ENCODE measurements at places on chromosomes 5 and 9.

- H3K4me1 ChIP-seq: no peaks in the 10 kb centered on the region
- no peak for DNase-seq
- no peaks in the 10 kb centered on the region for H3K36me3 ChIP-seq
- no peak overlapping the region for H3K4me3 ChIP-seq
- no peak overlapping the region for H3K27ac ChIP-seq
- H3K27me3 ChIP-seq: no peaks in the 10 kb centered on the region
Measured at GRCh38 chr9:110752766-110753165, 84.2 kb downstream of the MUSK start.

DNA sequence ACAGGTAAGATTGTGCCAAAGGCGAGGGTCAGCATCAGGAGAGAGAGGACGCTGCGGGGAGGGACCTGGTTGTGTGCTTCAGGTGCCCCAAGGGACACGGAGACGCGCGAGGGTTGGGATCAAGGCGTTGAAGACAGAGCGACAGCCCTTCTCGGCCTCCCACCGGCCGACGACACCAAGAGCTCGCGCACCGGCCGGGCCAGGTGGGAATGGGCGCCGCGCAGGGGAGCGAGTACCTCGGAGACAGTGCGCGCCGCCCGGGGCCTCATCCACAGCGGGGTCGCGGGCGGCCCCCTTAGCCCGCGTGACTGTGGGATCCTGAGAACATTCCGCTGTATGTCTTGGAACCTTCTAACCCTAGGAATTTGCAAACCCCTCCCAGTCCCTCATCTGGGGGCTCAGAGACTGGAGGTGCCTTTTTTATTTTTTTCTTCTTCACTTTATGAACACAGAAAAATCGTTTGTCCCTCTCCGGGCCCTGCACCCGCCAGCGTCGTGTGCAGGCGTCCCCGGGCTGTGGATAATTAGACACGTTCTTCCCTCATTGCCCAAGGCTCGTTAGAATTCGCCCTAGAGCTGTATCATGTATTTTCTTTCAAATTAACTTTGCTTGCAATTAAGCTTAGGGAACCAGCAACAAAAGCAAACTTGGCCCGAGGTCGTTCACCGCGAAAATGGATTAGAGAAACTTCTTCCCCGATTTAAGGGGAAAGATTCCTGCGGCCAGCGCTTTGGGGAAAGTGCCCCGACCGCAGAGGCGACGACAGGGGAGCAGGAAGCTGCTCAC lies 4.8 kb downstream of the FOXE1 start:
- peaks cover 32% of the 10 kb centered on the region for H3K4me1 ChIP-seq
- no peak overlapping the region for H3K27ac ChIP-seq
- H3K27me3 ChIP-seq: peaks cover 76% of the 10 kb centered on the region
- peak overlapping the region; percentile 73 for H3K4me3 ChIP-seq
- DNase-seq: peak; percentile 13

- H3K27me3 ChIP-seq: no peaks in the 10 kb centered on the region
- DNase-seq: no peak
- no peaks in the 10 kb centered on the region for H3K36me3 ChIP-seq
- no peaks in the 10 kb centered on the region for H3K4me1 ChIP-seq
- no peak overlapping the region for H3K4me3 ChIP-seq
Measured at GRCh38 chr9:116574027-116574679, 113.0 kb upstream of the TRIM32 start.

DNA sequence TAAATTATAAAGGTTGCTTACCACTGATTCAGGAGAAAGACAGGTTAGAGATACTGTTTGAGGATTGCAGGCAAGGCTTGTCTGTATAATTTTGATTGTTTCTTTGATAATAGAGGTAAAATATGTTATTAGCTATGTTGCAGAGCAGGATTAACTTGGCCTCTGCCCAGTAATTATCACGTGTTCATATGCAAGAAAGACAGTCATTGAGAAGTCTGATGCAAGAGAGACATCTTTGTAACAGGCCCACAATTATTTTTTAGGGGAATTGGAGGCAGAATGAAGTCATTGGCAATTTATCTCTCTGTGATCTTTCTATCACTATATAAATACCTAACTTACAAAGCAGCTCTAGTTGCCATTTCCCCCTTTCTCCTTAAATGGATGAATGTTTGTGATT lies 46.0 kb downstream of the SLC44A1 start:
- H3K36me3 ChIP-seq: no peaks in the 10 kb centered on the region
- H3K27me3 ChIP-seq: no peaks in the 10 kb centered on the region
- no peak overlapping the region for H3K4me3 ChIP-seq
- no peak for DNase-seq
- peaks cover 12% of the 10 kb centered on the region for H3K4me1 ChIP-seq
- no peak overlapping the region for H3K27ac ChIP-seq

DNA sequence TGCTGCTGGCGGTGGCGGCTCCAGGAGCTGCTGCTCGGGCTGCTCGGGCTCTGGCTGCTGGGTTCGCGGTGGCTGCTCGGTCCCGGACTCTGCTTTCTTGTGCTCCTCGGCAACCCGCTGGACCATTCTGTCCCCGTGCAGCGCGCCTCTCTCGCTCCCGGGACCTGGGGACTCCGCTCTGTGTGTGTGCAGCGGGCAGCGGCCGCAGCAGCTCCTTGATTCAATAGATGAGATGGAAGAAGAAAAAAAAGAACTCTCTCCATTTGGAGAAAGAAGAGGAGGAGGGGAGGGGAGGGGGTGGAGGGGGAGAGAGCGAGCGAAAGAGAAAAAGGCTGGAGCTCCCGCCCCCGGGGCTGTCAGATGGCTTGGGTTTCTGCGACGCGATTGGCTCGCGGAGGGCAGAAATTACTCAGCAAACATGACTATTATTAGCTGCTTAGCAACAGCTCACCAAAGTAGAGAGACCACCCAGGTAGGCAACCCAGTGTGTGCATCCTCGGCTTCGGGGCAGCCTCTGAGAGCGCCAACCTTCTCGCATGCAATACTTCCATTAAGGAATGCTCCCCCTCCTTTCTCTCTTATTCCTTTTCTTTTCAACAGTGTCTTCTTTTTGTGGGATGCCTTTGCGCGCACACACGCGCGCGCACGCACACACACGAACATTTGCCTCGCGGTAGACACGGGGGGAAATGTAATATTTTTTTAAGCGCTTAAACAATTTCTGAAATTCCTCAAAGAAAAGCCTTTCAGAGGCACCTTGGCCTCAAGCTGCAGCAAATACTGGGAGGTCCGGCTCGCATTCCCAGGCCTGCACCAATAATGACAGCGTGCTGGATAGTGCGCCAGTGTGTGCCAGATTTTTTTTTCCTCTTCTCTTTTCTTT lies 7.6 kb downstream of the PTCH1 start:
- peaks cover 49% of the 10 kb centered on the region for H3K27me3 ChIP-seq
- peak; percentile 70 for DNase-seq
- no peak overlapping the region for H3K27ac ChIP-seq
- peaks cover 55% of the 10 kb centered on the region for H3K4me1 ChIP-seq
- peaks cover 7% of the 10 kb centered on the region for H3K36me3 ChIP-seq
- H3K4me3 ChIP-seq: peak overlapping the region; percentile 86

GRCh38 chr5:9440517-9440916 lies 105.4 kb downstream of the SEMA5A start:
- H3K27ac ChIP-seq: no peak overlapping the region
- no peak overlapping the region for H3K4me3 ChIP-seq
- H3K4me1 ChIP-seq: no peaks in the 10 kb centered on the region
- DNase-seq: no peak

- H3K4me1 ChIP-seq: peaks cover 26% of the 10 kb centered on the region
- H3K36me3 ChIP-seq: peaks cover 12% of the 10 kb centered on the region
- H3K27me3 ChIP-seq: no peaks in the 10 kb centered on the region
- peak overlapping the region; percentile 95 for H3K27ac ChIP-seq
- DNase-seq: peak; percentile 60
Measured at GRCh38 chr5:112878760-112879159, 17.7 kb downstream of the SRP19 start.

Data from activated T-cell treated with anti-CD3 and anti-CD28 coated beads, Interleukin-2, amount 50 U/mL, for 72 hours (primary cell).